CD4-positive, alpha-beta T cell treated with Interleukin-4 for 4 hours (primary cell): ENCODE measurements at places on chromosomes 11 and 22.

GRCh38 chr11:3041699-3042441 is 15.4 kb downstream of the CARS1 start:
- DNase-seq = no peak

GRCh38 chr11:101863361-101863760 is 51.4 kb upstream of the CEP126 start:
- no peak for DNase-seq

GRCh38 chr11:6812390-6813005 is 13.0 kb upstream of the OR6A2 start:
- DNase-seq = peak; percentile 58

GRCh38 chr11:1070594-1071462 is 3.8 kb upstream of the MUC2 start:
- DNase-seq = no peak

GRCh38 chr11:113572136-113572735 is 97.0 kb upstream of the DRD2 start:
- DNase-seq = no peak

DNA sequence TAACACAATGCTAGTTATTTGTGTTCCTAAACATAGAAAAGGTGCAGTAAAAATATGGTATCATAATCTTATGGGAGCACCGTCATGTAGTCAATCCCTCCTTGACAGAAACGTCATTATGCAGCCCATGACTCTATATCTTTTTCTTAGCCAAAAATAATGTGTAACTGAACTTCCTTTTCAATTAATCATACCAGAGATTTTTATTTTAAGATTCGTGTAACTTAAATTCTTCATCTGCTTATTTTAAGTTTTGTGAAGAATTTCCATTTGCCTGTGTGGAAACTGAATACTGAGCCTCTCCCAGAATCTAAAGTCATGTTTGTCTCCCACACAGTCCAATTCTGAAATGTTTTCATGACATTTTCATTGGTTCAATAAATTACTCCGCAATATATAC is 699.1 kb downstream of the KCNA4 start:
- no peak for DNase-seq

- no peak for DNase-seq
Observed at GRCh38 chr22:47308886-47309285, 546.4 kb downstream of the TBC1D22A start.

DNA sequence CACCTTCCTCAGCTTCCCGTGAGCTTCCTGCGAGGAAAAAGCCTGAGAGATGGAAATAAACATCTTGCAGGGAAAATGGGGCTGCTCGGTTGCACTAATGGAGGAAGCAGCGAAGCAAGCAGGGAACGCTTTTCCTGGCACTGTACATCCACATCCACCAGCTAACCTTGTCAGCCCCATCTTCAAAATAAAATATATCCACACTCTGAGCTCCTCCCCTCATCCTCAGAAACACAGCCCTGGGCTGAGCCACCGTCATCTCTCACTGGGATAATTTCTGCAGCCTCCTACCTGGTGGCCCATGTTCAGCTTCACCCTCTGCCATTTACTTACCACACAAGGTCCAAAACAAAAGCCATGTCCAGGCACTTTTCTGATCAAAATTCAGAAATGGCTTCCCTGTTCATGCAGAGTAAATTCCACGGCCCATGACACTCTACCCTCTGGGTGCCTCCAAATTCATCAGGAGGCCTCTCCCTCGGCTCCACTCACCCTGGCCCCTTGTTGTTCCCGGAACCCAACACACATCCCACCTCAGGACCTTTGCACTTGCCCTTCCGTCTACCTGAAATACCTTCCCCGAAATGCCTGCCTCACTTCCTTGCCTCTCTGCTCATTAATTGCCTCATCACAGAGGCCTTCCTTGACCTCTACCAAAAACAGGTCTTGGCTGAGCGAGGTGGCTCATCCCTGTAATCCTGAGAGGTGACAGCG is 13.0 kb downstream of the C11orf86 start:
- no peak for DNase-seq

DNA sequence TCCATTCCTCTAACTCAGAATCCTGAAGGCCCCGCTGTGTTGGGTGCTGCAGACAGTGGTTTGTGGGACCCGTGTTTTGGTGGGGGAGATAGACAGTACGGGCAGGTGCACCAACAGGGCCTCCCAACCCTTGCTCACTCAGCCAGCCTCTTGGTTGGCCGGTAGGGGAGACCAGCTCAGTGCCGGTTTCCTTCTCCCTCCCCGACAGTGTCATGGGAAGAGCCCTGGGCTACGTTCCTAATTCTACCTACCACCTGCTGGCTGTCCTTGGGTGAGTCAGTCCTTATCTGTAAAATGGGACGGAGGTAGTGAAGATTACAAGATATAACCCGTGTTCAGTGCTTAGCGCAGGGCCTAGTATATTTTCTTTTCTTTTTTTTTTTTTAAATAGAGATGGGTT is 5.9 kb downstream of the TMEM134 start:
- DNase-seq = no peak

GRCh38 chr22:24845041-24845898 is 39.3 kb downstream of the SGSM1 start:
- peak; percentile 17 for DNase-seq

DNA sequence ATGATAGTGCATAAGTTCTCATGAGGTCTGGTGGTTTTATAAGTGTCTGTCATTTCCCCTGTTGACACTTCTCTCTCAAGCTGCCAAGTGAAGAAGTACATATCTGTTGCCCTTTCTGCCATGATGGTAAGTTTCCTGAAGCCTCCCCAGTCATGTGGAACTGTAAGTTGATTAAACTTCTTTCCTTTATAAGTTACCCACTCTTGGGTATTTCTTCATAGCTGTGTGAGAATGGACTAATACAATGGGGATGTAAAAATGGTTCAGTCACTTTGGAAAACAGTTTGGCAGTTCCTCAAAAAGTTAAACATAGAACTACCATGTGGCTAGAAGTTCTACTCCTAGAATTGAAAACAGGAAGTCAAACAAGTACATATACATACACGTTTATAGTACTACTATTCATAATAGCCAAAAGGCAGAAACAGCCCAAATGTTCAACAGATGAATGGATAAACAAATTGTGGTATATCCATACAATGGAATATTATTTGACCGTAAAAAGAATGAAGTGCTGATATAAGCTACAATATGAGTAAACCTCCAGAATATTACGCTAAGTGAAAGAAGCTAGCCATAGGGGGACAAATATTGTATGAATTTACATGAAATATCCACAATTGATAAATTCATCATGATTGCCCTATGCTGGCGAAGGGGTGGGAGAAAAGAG is 16.0 kb upstream of the DKK3 start:
- DNase-seq = no peak

- peak; percentile 74 for DNase-seq
Observed at GRCh38 chr22:26671317-26672059, 14.1 kb downstream of the MIAT start.

GRCh38 chr11:120344302-120345004 is 8.2 kb downstream of the ARHGEF12 start:
- peak; percentile 81 for DNase-seq

DNA sequence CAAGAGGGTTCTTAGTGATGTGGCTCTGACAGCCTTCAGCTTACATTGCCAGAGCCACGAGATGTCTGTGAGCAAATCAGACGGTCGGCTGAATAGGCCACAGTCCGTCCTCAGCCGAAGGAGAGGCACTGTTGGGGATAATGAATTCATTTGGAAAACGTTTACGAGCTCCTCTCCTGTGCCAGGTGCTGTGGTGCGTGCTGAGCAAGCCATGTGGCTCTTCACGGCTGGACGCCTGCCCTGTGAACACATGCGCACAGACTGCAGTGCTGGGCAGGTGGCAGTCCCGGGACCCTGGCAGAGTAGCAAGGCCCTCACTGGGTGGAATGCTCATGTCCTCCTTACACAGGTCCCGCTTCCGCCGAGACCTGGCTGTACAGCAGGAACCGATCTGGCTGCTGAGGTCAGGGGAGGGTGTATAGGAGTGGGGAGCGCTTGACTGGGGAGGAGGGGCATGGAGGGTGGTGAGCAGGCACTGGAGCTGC is 6.8 kb downstream of the TBC1D22A start:
- DNase-seq = no peak

DNA sequence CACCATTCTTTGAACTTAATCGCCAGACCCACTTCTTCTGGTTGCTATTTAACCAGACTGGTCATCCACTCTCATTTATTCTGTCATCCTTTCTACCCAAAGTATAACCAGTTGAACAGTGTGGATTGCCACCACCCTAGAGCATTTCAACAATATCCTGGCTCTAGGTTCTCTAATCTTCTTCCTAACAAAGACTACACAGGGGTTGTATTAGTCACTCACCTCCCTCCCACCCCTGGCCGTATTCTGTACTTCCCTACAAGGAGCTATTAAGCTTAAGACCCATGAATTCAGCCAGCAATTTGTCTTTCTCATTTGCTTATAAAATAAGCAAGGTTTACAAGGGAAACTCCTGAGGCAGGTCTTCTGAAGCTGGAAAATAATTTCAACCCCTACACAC is 46.9 kb upstream of the CEP126 start:
- DNase-seq = no peak

DNA sequence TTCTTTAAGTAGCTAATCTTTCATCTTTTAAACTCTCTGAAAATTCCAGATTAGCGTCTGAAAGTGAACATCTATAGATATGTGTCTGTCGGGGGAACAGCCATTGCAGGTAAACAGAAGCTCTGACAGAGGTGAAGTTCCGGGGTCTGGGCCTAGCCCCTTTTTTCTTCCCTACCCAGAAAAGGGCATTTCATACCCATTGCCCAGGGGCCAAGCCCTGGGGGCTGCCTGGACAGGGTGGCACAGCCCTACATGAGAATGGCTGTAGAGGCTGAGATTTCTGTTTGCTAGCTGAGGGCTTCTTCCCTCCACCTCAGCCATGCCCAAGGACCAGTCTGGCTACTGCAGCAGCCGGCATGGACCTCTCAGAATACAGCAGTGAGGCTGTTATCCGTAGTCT is 327.0 kb upstream of the PLET1 start:
- no peak for DNase-seq

DNA sequence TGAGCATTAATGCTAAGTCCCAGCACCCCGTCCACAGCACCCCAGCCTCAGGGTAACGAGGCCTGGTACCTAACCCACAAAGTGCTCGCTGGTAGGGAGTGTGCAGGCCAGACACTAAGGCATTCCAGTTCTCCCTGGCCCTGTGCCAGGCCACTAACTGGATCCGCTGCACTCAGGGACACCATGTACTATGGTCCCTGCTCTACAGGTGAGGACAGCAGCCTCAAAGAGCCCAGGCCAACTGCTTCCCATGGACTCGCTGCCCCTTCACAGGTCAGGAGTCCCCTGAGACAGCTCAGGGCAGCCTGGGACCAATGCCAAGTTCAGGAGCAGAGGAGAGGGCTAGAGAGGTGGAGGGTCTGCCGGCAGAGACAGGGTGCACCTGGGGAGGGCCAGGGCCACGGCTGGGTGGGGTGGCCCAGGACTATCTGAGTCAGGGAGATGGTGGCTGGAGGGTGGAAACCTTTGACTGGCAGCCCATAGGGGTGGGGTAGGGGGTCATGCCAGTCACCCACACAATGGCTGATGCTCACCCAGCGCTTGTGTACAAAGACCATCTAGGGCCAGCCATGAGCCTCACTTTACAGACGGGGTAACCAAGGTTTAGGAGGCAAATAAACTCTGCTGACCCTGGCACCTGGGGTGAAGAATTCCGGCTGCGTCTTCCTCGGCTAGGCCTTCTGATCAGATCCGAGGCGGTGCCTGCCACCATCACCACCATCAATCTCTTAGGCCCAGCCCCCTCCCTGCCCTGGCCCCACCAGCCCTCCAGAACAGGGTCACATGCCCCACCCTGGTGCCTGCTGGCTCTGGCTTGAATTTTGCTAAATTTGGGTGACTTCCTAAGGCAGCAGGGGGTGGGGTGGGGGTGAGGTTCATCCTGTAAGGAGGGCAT is 5.6 kb downstream of the OSBPL5 start:
- no peak for DNase-seq

DNA sequence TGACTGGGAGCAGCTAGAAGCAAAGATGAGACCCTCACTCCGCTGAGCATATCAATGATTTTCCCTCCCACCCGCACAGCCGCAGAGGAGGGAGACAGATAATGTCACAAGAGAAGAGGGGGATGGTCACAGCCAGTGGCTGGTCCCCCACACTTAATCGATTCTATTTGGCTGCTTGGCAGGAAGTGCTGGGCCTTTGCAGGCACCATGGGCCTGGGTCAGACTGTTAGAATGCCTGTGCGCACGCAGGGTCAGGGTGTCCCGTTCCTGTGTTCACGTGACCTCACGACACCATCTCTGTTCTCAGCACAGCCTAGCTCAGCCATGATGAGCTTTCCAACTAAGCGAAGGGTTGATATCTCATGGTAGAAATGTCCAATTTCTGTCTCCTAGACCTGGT is 107.0 kb downstream of the MYO18B start:
- DNase-seq = no peak

DNA sequence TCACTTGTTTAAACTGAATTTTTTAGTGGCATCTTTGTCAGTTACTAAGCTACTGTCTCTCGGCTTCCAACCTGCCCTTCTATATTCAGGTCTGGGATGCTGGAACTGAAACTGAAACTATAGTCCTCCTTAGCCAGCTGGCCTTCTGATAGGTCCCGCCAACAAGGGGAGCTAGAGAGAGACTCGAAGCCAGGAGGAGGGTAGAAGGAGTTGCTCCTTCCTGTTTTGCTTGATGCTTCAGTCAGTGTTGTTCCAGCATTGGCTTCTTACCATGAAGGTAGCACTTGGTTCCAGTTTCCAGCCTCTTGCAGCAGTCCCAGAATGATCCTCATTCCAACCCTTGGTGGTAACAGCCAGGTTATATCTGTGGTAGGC is 32.9 kb upstream of the HORMAD2 start:
- DNase-seq = peak; percentile 56

- DNase-seq = no peak
Observed at GRCh38 chr11:73800276-73800806, 12.7 kb downstream of the MRPL48 start.

- DNase-seq = no peak
Observed at GRCh38 chr11:125062218-125062930, 731 bp upstream of the SLC37A2 start.
